Karpas-422 (cell line): ENCODE measurements at places on chromosomes 1 and 21. TPM values are rescaled to one million over a fixed set of nuclear protein-coding genes. Genes with fewer than 3 reads are reported as not detected.

DNA sequence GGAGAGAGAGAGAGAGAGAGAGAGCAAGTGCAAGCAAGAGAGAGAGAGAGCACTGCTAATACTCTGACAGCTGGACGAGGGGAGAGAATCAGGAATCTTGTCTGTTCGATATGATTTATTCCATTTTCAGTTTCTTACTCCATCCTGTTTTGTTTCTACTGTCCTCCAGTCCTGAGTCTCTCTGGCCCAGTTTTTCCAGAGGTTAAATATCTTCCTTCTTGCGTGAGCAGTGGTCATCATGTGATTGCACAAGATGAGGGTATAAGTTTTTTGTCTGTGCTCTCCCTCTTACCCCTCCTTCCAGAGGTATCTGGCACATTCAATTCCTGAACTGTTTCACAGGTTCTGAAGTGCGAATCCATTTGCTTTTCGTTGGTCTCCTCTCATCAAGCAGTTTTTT is 16.8 kb downstream of the UBE2U start:
- no peak for DNase-seq

- DNase-seq, result peak; percentile 20
These were observed 4.1 kb downstream of the DISC1 start for GRCh38 chr1:231630558-231631205.

- DNase-seq, result peak; percentile 7
These were observed 426.5 kb upstream of the NFIA start for GRCh38 chr1:60655679-60656355.

The ERMAP gene
- 0.54 and 1.6 TPM in 2 replicates for total RNA-seq

GRCh38 chr1:149977345-149977744 is 33.2 kb downstream of the OTUD7B start:
- no peak for DNase-seq

GRCh38 chr1:57192222-57192621 is 226.4 kb upstream of the C8B start:
- no peak for DNase-seq

The ZC3H12A gene
- total RNA-seq, result 3.8 and 17.7 TPM in 2 replicates

DNA sequence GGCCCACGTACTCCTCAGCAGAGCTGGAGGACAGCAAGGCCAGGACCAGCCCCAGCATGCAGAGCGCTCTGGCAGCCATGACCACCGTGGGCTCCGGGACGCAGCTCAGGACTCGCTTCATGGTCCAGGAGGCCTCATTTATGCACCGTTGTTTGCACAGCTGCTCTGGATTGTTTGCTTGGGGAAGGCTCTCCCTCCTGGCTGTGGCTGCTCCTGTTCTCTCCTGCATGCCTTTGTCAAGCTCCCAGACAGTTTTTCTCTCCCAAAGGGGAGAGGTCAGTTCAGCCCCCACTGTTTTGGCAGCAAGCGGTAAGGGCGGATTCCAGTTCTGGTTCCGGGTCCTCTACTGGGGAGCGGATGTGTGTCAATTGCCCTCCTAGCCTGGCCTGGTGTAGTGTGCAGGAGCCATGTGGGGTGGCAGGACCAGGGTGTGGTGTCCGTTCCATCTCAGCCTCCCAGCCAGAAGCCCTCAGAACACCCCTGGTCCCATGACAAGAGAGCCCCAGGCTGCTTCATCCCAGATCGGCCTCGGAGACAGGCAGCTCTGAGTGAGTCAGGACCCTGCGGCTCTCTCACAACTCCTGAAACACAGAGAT is at the start of gene TFF3:
Gene TFF3 (minus strand): TSS at position 114 of the 596 bp plus-strand sequence. CDS start 35 bp downstream, at position 79.
- DNase-seq, result no peak

GRCh38 chr21:31910074-31910470 is 37.3 kb downstream of the HUNK start:
- DNase-seq, result no peak

GRCh38 chr1:190377294-190377693 is 100.4 kb downstream of the BRINP3 start:
- no peak for DNase-seq

- no peak for DNase-seq
These were observed 11.0 kb downstream of the TRPM2 start for GRCh38 chr21:44364151-44365053.

DNA sequence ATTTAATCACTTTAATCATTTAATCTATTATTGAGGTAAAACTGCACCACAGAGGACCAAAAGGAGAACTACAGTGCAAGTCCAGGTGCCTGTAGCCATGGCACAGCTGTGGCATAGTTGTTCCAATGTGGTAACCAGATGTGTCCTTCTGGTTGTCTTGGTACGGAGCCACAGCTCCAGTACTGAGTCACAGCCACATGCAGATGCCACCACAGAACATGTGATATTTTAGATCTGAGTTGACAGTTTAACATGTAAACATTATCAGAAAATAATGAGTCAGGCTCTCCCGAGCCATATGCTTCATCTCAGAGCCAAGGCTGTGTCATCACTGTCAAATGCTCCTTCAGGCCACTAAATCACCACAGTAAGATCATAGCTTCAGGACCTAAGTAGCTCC is 56.4 kb upstream of the RGS7 start:
- DNase-seq, result no peak

The WNT4 gene
- not detected in 2 replicates for total RNA-seq

- DNase-seq, result no peak
These were observed 129.2 kb downstream of the PSMG1 start for GRCh38 chr21:39054066-39054465.

- no peak for DNase-seq
These were observed 9.5 kb downstream of the DPT start for GRCh38 chr1:168719306-168720111.

DNA sequence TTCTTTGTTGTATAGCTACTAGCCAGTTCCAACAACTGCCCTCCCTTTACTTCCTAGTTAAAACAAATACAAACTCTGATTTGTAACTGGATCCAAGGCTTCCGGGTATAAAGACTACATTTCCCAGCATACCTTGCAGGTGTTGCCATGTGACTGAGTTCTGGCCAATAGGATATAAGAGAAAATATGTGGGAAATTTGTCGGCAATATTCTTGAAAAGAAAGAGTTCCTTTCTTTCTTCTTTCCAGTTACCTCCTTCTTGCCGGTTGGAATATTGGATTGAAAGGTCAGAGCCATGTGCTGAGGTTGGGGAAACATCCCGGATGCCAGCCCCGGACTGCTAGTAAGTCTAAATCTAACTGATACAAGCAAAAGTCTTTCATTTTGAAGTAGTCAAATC is 23.0 kb upstream of the ZBTB40 start:
- peak; percentile 81 for DNase-seq
